ENCODE measurements at places on chromosomes 16 and 17. TPM values are rescaled to one million over a fixed set of nuclear protein-coding genes. Genes with fewer than 3 reads are reported as not detected.

DNA sequence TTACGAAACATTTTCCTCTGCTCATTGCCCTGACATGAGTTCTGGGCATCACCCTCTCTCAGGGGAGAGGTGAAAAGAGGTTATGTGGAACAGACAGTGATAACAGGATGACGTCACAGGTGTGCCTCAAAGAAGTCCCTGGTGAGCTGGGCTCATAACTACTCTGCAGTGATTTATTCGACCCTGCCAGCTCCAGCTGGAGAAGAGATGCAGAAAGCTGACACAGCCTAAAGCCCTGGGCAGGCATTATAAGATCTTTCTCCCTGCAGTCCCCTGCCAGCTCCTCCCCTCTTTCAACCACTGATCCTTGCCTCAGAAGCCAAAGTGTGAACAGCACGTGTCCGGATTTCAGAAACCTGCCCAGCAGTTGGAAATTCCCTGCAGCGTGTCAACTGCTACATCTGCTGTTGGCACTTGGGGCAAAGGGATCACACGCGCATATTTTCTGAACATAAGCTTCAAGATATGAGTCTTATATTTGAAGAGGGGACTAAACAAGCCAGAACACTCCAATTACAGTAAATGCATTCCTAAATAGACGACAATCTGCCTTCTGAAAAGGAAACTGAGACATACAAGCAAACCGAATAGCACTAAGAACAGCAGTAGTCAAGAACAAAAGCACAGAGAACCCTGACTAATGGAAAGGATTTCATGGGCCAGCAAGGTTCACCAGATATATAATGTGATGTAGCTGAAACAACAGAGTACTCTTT is 80.5 kb downstream of the SMG6 start:
- peak; percentile 81 for DNase-seq

DNA sequence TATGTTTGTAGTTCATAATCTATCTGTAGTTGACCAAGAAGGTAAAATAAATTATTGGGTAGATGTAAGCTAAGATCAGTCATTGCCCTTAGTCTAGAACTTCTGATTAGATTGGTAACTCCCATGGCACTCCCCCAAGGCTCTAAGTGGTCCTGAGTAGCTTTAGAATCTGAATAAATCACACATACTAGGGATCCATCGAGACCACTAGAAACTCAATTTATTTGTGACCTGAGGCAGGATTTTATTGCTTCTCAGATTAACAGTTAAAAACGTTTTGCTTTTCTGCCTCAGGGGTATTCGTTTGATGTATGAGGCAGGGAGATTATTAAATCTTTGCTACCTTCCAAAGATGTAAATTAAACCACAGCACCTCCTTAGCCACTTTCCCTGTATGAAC is 24.9 kb downstream of the CMTR2 start:
- no peak for DNase-seq

GRCh38 chr17:17401271-17401781 is 75.5 kb upstream of the MED9 start:
- DNase-seq: peak; percentile 18

DNA sequence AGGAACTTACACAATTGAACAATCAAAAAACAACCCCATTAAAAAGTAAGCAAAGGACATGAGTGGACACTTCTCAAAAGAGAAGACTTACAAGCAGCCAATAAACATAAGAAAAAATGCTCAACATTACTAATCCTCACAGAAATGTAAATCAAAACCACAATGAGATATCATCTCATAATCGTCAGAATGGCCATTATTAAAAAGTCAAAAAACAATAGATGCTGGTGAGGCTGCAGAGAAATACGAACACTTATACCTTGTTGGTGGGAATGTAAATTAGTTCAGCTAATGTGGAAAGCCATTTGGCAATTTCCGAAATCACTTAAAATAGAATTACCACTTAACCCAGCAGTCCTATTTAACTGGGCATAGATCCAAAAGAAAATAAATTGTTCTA is 301.9 kb upstream of the KCNJ16 start:
- no peak for DNase-seq

DNA sequence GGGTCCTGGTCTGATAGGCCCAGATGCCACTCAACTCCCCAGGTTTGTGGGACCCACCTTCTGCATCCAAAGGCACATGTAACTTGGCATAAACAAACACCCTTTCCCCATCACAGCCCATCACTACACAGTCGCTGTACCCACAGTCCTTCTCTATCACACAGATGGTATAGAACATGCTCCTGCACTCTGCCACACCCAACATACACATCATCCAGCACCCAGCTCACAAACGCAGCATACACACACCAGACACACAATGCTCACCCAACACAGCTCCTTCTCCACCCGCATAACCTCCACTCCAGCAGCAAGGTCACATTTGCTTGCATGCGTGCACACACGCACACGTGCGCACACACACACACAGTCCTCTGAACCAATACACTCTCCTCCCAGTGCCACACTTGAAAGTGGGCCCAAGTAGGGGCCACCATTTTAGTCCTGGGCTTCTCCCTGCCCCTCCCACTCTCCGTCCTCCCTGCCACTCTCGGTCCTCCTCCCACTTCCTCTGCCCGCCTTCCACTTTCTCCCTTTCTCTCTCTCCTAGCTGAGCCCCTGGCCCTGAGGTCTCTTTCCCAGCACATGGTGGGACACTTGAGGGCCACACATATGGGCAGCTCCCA is 8.5 kb upstream of the TMEM92 start:
- DNase-seq: no peak

DNA sequence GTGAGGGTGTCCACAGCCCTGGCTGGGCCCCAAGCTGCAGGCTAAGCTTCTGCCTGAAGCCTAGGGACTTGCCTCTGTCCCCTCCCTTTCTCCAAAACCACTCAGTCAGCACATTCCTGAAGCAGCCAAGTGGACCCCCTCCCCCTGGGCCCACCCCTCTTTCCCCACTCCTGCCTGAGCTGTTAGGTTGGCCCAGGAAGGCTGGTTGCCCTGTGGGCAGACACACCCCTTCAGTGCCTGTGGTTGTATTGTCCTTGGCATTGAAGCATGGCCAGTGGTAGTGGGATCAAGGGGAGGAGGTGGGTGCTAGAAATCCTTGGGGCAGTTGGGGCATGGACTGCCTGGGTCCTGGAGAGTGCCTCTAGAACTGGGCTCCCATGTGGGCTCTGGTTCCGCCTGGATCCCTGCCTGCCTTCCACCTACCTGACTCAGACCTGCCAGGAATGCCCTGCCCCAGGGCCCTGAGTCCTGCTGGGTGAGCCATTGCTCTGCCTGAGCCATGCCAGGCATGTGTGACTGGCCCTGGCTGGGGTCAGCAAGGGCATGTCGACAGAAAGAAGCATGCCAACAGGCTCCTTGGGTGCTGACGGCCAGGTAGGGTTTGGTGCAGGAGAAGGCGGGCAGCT is 2.1 kb downstream of the TRAF4 start:
- no peak for DNase-seq

- DNase-seq: no peak
Observed at GRCh38 chr16:84027625-84028024, 15.0 kb downstream of the SLC38A8 start.

DNA sequence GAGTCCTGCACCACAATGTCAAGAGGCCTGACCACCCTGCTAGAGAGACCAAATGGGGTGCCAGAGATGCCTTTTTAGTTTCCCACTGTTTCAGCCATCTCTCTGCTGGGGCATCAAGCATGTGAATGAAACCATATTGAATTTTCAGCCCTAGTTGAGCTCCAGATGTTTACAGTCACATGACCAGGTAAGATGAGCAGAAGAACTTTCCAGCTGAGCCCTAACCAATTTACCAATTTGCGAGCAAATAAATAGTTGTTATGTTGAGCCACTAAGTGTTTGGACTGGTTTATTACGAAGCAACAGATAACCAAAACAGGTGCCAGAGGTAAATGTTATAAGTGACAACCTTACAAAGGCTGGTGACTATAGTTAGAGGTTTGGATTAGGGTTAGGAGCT is 209.1 kb upstream of the CCL2 start:
- DNase-seq: no peak

DNA sequence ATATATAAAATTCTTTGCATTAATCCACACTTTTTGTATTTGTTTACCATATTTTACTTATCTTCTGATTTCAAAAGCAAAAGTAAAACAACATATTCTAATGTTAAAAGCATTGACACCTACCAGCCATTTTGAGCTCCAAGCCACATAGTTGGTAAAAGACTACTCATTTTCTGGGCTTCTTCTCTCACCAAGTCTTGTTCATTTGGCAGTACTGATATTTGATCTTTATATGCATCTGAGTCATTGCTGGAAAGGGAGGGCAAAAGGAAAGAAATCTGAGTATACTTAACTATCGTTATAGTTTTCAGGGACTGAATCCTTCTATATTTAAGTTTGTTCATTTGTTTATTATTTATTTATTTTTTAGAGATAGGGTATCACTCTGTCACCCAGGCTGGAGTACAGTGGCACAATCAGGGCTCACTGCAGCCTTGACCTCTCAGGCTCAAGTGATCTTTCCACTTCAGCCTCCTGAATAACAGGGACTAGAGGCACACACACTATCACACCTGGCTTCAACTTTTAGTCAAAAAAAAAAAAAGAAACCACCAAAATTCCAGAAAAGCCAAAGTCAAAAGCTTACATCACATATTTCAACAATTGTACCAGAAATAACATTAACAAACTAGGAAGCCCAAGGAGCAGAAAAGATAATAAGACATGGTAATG is 121.0 kb upstream of the TOB1 start:
- no peak for DNase-seq

- peak; percentile 16 for DNase-seq
Observed at GRCh38 chr16:70520612-70521297, 2.6 kb downstream of the COG4 start.

DNA sequence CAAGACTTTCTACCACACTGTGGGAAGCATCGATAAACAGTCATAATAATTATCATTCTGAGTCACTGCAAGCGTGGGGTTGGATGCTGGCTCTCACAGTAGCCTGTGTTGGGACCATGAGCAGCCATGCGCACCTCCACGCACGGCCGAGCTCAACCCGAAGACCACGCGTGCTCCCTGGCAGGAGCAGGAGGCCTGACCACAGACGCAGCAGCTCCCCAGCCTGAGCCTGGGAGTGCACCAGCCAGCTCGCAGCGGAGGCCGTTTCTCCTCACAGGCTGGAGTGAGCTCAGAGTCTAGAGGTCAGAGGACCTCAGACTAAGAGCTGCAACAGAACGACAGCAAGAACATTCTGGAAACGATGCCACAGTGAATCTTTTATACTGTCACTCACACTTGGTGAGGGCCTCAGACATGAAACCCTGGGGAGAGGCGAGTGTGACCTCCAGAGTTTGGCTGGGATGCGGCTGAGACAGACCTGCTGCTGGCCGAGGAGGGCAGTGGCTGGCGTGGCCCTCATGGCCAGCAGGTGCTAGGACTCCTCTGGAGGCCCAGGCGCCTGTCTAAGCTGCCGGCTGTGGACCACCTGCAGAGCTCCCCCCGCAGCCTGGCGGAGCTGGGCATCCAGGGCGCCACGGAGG is 6.0 kb downstream of the NDUFAF8 start:
- peak; percentile 30 for DNase-seq

- DNase-seq: no peak
Observed at GRCh38 chr16:10297341-10298006, 88.4 kb upstream of the ATF7IP2 start.

GRCh38 chr16:88749358-88749757 is 35.7 kb downstream of the PIEZO1 start:
- DNase-seq: no peak

DNA sequence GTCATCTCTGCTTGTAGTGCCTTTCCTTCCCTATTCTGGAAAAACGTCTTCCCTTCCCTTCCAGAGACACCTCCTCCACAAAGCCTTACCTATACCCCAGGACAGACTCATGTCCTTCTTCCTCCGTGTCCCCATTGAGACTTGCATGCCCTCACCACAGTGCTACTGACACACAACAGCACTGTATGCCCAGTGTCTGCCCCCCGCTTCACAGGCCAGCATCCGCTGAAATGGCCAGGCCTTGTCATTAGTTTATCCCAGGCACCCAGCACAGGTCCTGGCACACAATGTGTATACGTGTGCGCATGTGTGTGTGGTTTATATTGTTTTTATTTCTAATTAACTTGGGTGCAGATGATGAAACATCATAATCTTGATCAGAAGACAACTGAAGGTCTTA is 130.1 kb upstream of the CCL2 start:
- DNase-seq: no peak

- DNase-seq: no peak
Observed at GRCh38 chr17:5644065-5644464, 59.8 kb upstream of the NLRP1 start.

GRCh38 chr16:29775742-29776408 is 2.2 kb upstream of the ZG16 start:
- DNase-seq: no peak

DNA sequence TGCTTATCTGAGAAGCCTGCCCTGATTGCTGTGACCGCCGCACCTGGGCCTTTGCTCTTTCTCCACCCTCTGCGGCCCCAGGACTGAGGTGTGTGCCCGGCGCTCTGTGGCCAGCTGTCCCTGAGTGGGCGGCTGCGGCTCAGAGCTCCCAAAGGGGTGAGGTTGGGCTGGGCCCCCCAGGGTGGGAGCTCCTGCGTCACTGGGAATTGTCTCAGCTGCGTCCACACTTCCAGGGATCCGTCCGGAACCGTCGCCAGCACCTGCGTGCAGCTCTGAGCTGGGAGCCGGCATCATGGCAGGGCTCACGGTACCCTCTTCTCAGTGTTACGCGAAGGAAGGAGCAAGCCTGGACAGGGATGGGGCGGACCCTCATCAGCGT is 24.3 kb downstream of the ZNF469 start:
- DNase-seq: no peak

DNA sequence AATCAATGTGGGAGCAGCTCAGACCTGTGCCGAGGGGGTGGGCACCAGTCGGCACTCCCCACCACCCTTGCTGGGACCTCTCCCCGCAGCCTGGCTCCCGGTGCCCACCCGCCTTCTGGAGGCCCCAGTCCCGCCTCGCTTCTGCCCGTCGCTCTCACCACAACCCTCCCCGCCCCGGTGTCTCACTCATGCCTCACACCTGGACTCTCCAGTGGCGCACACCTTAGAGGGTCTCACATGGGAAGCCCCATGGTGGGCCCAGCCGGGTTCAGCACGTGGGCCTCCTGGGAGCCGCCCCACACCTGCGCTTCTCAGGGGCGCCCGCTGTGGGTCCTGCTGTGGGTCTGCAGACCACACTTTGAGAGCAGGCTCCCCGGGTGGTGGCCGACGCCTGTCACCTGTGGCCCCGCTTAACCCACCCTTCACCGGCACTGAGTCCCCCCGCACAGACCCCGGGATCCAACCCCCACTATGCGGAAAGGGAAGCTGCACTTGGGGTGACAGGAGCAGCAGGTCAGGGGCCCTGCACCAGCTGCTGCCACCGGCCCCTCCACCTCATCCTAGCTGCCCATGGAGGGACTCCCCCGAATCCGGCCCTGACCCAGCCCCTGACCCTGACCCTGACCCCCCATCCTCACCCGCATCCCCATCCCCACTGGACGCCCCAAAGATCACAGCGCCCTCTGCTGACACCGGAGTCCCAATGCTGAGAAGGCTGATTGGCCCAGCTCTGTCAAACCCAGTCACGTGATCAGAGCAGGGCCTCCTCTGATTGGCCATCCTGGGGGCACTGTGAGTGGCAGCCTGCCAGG is 27.4 kb upstream of the SLC38A10 start:
- peak; percentile 69 for DNase-seq

- no peak for DNase-seq
Observed at GRCh38 chr17:49219987-49220386, 9.5 kb downstream of the ABI3 start.

- no peak for DNase-seq
Observed at GRCh38 chr17:74945543-74945942, 9.8 kb downstream of the OTOP3 start.

CDH16 gene
- not detected for total RNA-seq

SPN gene
- total RNA-seq: 109 TPM

TBC1D3I gene
- total RNA-seq: not detected

MTMR4 gene
- 66.5 TPM for total RNA-seq

KRTAP29-1 gene
- total RNA-seq: not detected
